NCI-H1105 (cell line): ENCODE measurements at places on chromosomes 16 and 17.

GRCh38 chr16:62596125-62596524 is 559.9 kb upstream of the CDH8 start:
- DNase-seq: no peak

GRCh38 chr17:47889734-47890529 is 6.1 kb upstream of the SP2 start:
- DNase-seq: peak; percentile 64

GRCh38 chr17:77496831-77497577 is 356.2 kb downstream of the SEC14L1 start:
- no peak for DNase-seq

GRCh38 chr17:7843536-7844291 is 9.7 kb downstream of the KDM6B start:
- peak; percentile 81 for DNase-seq
